Amygdala (tissue), 56 donors: ENCODE measurements at places on chromosomes 1 and 21.

- no peak for DNase-seq
Observed at GRCh38 chr1:34147301-34147700, 17.7 kb downstream of the CSMD2 start.

DNA sequence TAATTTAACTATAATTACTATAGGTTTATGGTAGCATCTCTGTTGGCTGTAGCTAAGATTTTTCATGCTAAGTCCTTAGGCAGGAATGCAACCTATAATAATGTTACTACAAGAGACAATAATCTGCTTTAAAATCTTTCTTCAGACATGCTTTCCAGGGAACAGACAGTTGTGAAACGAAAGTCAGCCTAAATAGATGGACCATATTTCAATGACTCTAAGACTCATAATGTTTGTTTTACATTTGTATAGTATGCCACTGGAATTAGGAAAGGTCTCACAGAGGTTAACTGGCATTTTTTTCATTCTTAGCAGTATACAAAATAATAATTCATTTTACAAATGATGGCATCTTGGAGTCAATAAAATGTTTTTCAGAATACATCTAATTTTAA lies 8.1 kb downstream of the RERE start:
- no peak for DNase-seq

GRCh38 chr1:60329651-60330050 lies 256.1 kb upstream of the C1orf87 start:
- no peak for DNase-seq

DNA sequence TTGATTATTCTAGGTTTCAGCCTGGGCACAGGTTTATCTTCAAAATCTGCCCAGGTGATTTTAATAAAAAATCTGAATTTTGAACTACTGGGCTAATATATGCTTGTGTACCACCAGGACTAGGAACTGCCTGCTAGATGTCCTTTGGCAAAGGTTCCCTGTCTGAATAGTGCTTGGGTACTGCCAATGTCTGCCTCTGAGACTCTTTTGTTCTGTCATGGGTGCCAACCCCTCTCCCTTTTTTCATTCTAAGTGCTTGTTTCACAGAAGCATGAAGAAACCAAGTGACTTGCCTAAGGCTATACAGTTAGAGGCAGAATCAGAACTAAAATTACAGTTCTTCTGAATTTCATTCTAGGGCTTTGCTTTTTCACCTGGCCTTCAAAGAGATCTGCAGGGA lies 106.3 kb upstream of the CACHD1 start:
- no peak for DNase-seq

DNA sequence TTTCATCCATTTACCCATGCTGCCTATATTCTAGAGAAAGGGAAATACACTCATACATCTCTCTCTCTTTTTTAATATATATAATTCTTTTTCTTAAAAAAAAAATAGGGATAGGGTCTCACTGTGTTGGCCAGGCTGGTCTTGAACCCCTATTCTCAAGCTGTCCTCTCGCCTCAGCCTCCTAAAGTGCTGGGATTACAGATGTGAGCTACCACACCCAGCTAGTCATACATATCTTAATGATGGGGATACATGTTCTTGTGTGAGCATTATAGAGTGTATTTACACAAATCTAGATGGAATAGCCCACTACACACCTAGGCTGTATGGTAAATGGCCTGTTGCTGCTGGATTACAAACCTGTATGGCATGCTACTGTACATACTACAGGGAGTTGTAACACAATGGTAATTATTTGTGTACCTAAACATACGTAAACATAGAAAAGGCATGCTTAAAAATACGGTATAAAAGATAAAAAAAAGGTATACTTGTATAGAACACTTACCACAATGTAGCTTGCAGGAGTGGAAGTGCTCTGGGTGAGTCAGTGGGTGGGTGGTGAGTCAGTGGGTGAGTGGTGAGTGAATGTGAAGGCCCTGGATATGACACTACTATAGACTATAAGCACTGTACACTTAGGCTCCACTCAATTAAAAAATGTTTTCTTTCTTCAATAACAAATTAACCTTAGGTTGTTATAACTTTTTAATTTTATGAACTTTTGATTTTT lies 72.9 kb downstream of the IVNS1ABP start:
- no peak for DNase-seq

DNA sequence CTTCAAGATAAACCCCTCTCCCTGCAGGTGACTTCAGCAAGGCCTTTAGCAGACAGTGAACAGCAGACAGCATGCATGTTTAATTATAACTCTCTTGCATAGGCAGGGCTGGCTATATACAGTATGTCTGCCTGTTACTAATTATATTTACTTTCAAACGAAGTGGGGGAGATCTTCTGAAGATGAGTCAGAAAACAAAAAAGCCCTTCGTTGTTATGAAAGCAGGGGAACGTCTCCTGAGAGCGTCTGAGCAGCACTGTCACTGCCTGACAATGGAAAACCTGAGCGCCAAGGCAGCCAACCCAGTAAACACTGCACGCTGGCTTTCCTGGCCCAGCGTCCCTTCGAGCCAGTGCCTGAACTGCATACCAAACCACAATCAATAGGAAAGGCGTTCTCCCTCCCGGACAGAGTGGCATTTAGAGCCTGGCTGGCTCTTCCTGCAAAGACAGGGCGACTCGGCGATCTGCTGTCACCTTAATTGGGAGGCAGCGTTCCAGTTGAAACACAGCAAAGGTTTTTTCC lies 54.1 kb downstream of the TOMM20 start:
- DNase-seq: peak; percentile 54

DNA sequence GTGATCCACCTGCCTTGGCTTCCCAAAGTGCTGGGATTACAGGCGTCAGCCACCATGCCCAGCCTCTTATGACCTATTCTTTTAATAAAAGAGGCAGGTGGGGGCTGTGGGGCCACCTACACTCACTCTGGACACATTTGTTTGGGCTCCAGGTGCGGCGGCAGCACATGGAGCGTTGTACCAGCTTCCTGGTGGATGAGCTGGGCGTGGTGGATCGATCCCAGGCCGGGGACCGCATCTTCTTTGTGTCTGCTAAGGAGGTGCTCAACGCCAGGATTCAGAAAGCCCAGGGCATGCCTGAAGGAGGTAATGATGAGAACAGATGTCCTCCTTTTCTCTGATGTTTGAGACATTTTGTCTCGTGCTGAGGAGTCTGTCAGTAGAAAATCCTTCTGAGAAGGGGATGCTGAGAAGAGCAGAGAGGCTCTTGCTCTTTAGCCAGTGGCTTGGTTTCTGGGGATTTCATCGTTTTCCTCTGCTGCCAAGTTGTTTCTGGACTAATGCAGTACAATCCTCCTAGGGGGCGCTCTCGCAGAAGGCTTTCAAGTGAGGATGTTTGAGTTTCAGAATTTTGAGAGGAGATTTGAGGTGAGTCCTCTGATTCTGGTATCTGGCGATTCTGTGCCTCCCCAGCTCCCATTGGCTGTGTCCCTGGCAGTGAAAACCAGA lies 17.9 kb upstream of the MIIP start:
- DNase-seq: no peak

GRCh38 chr1:90850898-90851710 lies 134.0 kb upstream of the BARHL2 start:
- DNase-seq: peak; percentile 56

DNA sequence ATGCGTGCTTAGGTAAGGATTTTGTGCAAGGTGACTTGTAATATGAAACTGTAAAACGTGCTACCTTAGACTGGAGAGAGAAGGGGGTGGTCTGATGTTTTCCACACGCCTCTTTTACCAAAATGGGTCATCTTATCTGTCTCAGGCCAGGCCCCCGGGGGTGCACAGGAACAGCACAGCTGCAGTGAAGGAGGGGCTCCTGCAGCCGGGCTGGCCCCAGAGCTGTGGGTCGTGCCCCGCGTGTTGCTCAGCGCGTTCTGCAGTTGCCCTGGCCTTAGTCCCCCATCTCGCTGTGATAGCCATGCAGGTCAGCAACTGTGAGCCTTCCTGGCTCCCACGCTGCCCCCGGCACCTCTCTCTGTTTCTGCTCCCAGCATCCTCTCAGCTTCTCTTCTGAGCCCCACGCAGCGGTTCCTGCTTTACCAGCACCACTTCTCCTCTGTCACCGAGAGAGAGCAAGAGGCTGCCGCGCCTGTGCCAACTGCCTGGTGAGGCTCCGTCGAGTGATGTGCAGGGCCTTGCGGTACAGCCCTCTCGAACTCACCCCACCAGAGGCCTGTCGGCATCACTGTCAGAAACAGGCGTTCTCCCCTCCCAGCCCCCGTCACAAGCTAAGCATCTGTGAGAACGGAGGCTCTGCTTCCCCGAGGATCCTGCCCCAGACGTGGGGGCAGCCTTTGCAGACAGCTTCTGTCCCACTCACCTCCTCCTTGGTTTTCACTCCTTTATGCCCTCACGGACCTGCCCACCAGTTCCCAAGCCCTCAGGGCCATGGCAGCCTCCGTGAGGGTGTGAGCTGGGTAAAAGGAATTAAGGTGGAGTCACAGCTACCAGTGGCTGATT lies 73.3 kb downstream of the ADARB1 start:
- no peak for DNase-seq

GRCh38 chr21:17805966-17806365 lies 13.2 kb downstream of the C21orf91 start:
- no peak for DNase-seq

- no peak for DNase-seq
Observed at GRCh38 chr1:36537991-36538390, 55.3 kb upstream of the CSF3R start.

GRCh38 chr1:160363951-160364735 lies 2.7 kb upstream of the NHLH1 start:
- no peak for DNase-seq

DNA sequence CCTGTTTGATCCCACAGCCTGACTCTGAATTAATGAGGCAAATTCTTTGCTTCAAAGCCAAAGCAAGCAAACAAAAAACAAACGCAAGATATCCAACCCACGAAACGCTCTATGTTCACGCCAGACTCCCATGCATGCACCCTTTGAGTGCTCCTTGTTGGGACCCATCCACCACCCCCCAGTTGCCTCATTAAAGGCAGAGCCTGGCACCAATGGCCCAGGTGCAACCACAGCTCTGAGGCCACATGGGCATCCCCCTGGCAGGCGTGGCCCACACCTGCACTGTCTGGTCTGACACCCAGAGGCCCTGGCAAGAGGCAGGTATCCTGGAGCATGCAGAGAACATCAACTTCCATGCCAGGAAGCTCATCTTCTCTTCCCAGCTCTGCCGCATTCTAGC lies 1.1 kb upstream of the PADI4 start:
- DNase-seq: no peak

DNA sequence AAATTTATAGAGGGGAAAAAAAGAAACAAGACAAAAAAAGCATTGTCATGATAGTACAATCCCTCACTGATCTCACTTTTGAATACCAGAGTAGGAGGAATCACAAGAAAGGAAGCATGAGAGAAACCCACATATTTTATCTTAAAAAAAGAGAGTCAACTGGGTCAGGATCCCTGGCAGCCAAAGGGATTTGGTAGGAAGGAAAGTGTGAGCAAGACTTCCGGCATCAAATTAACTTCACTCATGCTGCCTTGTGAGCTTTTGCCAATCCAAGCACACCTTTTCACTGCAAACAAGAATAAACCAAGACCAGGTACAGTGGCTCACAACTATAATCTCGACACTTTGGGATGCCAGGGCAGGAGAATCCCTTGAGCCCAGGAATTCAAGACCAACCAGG lies 53.1 kb downstream of the SLC9C2 start:
- DNase-seq: no peak

GRCh38 chr1:21165076-21165475 lies 11.6 kb downstream of the EIF4G3 start:
- DNase-seq: no peak

DNA sequence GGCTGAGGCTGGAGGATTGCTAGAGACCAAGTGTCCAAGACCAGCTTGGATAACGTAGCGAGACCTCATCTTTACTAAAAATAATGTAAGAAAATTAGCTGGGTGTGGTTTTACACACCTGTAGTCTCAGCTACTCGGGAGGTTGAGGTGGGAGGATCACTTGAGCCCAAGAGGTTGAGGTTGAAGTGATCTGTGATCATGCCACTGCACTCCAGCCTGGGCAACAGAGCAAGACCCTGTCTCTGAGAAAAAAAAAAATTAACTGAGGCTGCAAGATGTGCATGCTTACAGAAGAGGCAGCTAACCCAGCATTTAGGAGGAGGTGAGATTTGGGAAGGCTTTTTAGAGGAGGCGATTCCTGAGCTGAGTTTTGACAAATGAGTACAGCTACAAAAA lies 9.5 kb downstream of the AK4 start:
- no peak for DNase-seq

DNA sequence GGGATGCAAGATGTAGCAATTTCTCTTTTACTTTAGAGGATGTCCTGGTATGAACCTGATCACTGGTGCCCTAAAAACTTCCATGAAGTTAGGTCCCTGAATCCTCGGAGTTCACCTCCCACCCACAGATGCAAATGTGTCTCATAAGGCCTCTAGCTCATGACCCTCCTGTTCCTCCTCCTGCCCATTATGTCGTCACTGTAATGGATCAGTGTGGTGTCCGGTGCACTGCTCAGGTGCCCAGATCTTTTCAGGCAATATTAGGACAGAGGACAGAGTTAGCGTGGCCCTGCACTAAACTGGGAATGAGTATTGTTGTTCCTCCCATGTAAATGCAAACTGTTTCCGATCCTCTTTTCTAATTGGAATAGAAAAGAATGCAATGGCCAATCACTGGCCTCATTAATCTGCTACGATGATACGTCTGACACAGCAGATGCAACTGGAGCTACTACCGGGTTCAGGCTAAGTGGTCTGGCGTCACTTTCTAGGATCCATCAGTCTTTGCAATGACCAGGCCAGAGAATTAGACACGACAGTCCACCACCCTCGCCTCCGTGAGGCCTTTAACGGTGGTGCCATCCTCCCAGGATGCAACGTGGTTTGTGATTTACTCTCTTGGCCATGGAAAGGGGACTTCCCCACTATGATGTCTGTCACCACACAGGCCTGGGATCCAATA lies 3.4 kb upstream of the COL6A2 start:
- no peak for DNase-seq

DNA sequence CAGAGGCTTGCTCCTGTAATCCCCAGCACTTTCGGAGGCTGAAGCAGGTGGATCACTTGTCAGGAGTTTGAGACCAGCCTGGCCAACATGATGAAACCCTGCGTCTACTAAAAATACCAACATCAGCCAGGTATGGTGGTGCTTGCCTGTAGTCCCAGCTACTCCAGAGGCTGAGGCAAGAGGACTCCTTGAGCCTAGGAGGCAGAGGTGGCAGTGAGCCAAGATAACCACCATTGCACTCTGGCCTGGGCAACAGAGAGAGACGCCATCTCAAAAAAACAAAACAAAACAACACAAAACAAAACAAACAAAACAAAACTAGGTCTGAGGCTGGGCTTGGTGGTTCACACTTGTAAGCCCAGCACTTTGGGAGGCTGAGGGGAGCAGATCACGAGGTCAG lies 38.7 kb upstream of the RAP1GAP start:
- no peak for DNase-seq

- DNase-seq: no peak
Observed at GRCh38 chr1:226937940-226938725, 2.0 kb upstream of the COQ8A start.

- no peak for DNase-seq
Observed at GRCh38 chr1:55071477-55071876, 32.1 kb downstream of the PCSK9 start.

DNA sequence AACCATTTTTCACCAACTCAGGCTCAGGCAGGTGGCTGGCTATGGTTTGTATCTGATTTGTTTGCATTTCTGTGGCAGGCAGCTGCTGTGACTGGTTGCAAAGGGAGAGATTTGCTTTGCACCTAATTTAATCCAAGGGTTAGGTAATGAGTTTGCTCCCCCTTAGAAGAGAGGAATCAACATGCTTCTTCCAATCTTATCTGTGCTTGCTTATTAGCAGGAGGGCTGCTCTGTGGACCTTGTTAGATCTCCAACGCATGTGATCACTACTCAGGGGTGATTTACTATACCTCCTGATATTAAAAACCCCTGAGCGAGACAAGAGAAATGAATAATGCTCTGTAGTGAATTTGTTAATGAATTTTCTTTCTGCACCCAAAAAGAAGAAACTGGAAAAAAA lies 20.5 kb downstream of the OLFML3 start:
- DNase-seq: no peak
